Tibial nerve (tissue), 4 donors: ENCODE measurements at places on chromosomes 7 and 10.
A peak's percentile ranks its signal among the peaks of the same experiment; 100 is the strongest.

- DNase-seq = no peak
Observed at GRCh38 chr10:78867555-78867939, 201.2 kb upstream of the ZMIZ1 start.

DNA sequence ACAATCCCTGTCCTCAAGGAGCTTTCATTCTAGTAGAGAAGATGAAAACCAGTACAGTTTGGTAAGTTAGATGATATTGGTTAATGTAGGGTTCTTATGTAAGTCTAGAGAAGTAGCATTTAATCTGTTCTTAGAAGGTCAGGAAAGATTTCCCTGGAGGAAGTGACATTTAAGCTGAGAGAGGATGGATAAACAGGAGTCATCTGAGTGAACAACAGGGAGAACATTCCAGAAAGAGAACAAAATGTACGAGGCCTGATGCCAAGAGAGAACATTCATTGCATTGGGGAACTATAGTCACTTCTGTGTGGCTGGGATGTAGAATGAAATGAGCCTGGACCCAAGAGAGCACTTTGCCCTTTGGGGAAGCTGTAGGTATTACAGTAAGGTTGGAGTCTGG, 88.0 kb downstream of the CFTR start:
- DNase-seq = no peak

- no peak for DNase-seq
Observed at GRCh38 chr7:139626817-139627216, 103.3 kb downstream of the CLEC2L start.

DNA sequence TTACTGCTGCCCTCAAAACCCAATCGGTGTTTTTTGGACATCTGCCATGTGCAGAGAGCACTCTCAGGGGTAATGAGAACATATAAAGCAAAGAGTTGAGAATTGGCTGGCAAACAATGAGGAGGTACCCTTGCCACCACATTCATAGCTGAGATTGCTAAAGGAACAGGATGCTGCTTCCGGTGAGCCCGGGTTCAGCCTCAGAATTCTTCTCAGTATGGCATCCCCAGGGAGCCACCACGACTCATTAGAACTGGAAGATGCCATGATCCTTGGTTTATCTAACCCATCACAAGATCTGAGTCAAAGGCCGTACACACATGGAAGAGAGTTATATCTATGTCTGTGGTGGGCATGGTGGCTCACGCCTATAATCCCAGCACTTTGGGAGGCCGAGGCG, 174.4 kb downstream of the ARID5B start:
- DNase-seq = no peak

DNA sequence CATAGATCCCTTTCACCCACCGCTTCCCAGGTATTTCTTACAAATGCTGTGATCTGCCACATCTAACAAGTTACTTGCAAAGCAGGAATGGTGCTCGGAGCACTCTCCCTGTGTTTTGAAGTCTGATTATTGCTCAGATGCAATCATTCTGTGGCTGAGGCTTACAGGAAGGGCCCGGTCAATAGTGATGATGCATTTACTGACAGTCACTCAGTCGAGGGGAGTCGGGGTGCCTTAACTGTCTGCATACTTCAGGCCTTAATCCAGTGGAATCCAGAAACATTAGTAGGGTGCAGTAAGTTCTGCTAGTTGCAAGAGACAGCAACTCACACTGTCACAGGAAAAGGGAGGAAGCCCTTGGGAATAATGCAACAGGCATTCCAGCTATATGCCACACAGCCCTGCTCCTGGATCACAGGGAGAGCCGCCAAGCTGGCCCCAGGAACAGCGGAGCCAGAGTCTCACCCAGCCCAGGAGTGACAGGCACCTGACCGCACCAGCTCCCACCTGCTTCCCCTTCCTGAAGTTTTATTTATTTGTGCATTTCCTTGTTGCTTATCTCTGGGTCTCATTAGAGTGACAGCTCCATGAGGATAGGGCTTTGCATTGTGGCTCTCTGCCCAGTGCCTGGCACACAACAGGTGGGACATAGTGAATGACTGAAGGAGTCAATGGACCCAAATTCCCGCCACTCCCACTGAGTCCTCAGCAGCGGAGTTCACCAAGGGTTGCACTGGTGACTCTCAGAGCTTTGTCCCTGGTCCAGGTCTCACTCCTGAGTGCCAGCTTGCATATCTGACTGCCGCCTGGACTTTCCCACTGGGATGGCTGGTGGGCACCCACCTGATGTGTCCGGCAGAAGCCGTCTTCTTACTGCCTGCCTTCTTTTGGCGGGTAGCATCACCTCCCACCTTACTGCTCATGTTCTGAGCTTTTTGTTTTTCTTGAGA, 212.5 kb upstream of the SH2B2 start:
- no peak for DNase-seq

GRCh38 chr7:129943352-129943751, 9.4 kb downstream of the UBE2H start:
- no peak for DNase-seq

DNA sequence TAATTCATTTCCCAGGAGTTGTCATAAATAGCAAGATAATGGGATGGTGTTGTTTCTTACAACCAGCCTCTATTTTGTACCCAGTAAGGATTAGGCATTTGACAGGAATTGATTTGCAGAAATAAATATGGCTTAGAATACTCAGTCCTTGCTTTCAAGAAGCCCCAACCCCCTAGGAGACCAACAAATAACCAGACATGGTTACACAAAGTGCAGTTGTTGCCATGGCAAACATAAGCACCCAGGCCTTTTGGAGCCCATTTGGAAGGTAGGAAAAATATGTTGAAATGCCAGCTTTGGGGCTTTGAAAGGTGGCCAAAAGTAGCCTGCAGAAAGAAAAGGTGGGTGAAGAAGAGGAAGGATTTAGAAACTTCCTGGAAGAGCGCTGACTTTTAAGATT, 397.5 kb downstream of the CDC14C start:
- DNase-seq = no peak

GRCh38 chr10:6537770-6538169, 42.3 kb downstream of the PRKCQ start:
- no peak for DNase-seq

DNA sequence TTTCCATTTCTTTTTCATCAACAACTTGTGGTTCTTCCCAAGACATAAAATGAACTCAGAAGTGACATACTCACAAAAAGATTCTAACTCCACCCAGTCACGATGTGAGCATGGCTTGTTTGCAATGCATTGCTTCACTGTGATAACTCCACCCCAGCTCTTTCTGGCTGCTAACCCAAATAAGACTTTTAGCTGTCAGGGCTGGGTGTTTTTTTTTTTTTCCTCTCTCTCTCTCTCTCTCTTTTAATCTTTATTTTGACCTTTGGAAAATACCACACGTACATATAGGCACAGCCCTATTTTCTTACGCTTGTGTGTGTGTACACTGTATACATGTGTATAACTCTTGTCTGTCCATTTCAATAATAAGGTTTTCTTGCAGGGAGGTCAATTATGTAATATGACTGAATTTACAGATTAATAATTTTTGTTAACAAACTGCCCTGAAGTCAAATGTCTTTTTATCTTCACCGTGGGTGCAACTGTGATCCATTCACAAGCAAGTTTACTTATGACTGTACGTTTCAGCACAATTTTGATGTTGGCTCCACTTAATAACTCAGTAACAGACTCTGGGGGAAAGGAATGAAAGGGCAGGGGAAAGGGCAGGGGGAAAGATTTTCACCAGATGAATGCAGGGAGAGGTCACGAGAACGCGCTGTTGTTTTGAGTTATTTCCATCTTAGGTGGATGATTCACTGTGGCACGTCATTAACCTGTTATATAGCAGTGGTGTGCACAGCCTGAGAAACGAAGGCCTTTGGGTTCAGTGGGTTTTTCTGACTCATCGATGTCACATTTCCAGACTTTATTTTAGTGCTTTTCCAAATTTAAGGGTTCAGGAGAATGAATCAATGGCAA, 49.1 kb downstream of the APBB1IP start:
- peak; percentile 51 for DNase-seq

DNA sequence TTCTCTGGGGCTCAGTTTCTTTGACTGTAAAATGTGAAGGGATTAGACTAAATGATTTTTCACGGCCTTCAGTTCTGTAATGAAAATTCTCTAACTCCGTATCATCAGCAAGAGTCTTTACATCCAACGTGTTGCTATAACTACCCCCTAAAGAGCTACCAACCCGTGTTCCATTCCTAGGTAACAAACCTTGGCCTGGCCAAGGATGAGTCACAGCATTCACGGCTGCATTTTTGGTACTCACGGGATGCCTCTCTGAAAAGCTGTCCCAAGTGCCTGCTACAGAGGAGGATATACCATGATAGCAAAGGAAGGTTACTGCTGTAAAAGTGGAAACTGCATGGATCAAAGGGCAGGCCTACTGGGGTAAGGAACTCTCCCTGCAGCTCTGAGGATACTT, 5.9 kb downstream of the LRRC4 start:
- no peak for DNase-seq

GRCh38 chr7:114930107-114930661, 8.3 kb downstream of the MDFIC start:
- no peak for DNase-seq

DNA sequence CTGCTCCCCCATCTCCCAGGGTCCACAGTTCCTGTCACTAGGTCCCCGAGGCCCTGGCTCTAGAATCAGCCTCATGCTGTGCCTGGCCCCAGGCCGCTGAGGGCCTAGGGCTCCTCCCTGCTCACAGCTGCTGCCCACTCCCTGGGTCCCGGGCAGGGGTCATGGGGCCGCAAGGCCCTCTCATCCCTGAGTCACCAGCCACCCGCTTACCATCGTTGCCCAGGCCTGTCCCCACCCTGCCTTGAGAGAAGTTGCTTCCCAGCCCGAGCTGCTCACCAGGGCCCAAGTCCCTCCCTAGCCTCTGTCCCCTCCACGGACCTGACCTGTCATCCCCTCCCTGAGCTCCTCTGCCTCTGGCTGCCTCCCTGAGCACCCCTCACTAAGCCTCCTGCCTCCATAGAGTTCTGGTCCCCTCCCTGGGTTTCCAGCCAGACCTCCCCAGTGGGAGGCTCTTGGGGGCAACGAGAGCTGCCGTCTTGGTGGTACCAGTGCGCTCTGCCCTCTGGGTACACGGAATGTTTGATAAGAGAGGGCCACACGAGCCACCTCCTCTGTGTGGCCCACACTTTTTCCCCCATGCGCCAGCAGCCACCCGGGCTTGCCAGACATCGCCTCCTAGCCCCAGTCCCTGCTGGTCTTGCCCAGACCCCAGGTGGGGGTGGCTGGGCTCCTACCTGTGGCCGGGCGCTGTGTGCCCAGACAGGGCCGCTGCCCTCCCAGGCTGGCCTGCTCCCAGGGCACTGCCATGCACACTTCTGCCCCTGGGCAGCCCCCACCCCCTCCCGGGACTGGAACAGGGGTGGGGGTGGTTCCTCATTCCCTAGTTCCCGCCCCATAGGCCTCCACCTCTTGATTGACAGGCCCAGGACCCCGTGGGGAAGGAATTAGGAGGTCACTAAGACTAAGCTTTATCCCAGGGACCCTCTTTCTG, 21.3 kb downstream of the MLXIPL start:
- no peak for DNase-seq

DNA sequence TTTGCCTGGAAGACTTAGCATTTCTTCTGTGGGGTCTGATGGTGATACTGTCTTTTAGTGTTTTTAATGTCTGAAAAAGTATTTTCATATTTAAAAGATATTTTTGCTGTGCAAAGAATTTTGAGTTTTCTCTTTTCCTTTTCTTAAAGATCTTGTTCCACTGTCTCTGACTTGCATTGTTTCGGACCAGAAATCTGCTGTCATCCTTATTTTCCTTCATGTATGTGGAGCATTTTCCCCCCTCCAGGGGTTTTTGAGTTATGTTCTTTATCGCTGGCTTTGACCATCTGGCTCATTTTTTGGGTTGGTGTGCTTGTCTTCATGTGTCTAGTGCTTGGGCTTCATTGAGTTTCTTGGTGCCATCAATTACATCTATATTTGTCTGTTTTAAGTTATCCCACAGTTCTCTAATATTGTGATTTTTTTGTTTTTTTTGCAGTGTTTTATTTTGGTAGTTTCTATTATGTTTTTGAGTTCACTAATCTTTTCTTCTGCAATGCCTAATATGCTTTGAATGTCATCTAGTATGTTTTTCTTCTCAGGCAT, 119.9 kb downstream of the MGMT start:
- no peak for DNase-seq

DNA sequence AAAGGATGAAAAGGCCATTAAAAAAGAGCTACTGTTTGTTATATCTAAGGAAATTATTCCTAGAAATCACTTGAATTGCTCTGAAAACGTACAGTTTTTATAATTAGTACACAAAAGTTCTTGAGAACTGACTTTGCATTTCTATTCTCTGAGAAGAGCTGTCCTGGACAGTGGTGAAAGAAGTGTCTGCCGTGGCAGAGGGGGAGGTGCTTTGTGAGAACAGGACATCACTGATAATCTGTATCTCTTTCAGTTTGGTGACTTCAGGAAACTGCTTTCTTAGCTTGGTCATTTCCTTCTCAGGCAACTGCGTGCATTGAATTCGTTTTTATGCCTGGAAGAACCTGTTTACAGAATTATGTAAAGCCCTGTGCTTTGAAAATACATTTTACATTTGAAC, 52.1 kb downstream of the POLL start:
- DNase-seq = no peak

- no peak for DNase-seq
Observed at GRCh38 chr7:84677117-84677732, 482.6 kb upstream of the SEMA3A start.

GRCh38 chr7:31419505-31420055, 79.1 kb upstream of the NEUROD6 start:
- DNase-seq = no peak

- DNase-seq = no peak
Observed at GRCh38 chr7:24763303-24763901, 6.1 kb upstream of the GSDME start.

GRCh38 chr7:34337163-34337562, 320.9 kb upstream of the NPSR1 start:
- no peak for DNase-seq

GRCh38 chr7:15601175-15601574, 39.4 kb upstream of the AGMO start:
- no peak for DNase-seq

- DNase-seq = peak; percentile 29
Observed at GRCh38 chr7:74449809-74450397, 3.8 kb upstream of the GTF2IRD1 start.

DNA sequence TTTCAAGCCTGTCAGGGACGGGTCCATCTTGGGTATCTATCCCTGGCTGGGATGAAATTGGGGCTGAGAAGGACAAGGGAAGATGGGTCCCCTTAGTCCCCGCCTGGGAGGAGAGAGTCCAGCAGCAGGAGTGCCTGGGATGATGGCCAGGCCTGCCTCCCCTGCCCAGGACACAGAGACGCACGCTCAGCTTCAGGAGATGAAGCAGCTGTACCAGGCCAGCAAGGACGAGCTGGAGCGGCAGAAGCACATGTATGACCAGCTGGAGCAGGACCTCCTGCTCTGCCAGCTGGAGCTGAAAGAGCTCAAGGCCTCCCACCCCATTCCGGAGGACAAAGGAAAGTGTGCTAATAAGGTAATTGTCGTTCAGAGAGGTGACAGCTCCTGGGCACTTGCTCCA, 15.4 kb downstream of the CCDC136 start:
- DNase-seq = no peak

- DNase-seq = no peak
Observed at GRCh38 chr10:22713853-22714478, 412 bp downstream of the PIP4K2A start.

DNA sequence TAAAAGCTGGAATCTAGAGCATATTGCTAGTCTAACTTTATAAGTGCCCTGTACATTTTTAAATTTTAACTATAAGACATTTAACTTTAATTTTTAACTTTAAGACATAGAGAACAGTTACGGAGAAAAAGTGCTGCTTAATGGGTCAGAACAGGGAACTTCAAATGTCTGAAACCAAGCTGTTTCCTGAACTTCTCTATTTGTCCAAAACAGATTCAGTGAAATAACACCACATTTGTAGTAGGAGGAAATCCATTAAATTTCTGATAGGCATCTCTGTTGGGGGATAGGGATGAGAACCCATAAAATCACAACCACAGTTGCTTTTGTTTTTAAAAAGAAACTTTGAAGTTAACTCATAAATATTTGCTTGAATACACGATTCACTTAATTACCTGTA, 170.8 kb upstream of the ANK3 start:
- no peak for DNase-seq
